ENCODE measurements at places on chromosomes 12 and 14.

- DNase-seq, result no peak
Observed at GRCh38 chr12:966724-967123, 17.2 kb upstream of the RAD52 start.

DNA sequence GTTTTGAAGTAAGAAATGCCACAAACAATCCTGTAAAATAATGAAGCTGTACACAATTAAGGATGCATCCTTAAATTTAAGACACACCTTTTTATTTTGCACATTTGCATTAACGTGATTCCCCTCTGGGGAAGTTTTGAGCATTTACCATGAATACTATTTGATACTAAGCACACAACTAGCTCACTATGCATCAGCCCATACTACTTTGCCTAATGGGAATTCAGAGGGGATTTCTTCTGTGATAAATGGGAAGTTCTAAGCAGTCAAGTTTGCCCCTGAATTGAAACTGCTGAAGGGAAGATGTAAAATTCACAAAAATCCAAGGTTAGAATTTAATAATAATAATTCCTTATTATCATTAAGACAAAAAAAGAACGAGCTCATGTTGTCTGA lies 27.4 kb downstream of the SINHCAF start:
- DNase-seq, result no peak

DNA sequence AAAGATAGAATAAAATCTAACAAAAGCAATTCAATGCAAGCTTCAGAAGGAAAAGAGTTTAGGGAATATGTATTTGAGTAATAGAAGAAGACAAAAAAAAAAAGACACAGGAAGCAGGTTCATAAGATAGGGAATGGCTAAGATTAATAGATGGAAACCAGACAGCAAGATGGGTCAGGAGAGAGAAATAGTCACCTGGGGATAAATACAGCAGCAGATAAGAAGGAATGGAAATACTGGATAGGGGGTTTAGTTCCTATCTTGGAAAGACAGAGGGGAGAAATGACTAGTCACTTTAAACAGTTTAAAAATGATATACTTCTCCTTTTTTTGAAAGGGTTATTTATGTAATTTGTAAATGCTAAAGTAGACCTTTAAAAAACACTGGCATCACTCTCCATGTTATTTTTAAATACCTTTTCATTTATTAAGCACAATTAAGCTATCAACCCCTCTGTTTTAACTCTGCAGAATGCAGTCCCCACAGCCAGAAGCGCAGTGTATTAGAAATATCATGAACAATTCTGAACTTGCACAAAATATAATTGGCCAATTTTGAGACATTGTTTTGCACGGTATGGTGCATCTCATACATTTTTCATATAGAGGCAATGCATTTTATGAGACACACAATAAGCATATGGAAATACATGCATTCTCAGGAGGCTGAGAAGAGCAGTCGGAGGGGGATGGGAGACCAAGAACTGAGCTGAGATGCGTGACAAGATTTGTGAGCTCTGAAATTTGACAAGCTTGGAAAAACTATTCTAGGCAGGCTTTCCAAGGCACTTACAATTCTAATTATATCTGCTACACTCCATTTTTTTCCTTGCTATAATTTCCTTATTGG lies 303.4 kb upstream of the PRICKLE1 start:
- no peak for DNase-seq

- DNase-seq, result peak; percentile 52
Observed at GRCh38 chr12:120439646-120440247, 1.8 kb downstream of the COX6A1 start.

DNA sequence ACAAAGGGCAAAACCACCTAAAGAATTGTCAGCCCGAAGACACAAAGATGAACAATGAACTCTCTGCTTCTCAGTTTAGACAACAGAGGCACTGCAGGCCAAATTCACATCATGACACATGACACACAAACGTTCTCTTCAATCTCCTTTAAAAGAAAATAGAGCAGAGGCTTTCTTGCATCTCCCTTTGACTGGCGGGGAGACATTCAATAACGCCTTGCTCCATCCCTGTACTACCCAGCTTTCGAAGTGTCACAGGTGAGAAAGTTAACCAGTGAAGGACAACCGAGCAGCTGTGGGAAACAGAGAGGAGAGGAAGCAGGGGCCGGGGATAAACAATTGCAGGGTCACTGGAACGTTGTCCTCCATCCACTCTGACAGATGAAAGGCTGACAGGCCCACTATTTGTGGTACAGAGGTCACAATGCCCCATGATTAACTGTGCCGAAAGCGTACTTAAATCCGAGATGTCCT lies 130.8 kb downstream of the PHLDA1 start:
- DNase-seq, result no peak

GRCh38 chr14:67487937-67488893 lies at the start of gene TMEM229B:
TSS of gene TMEM229B (minus strand) at chr14:67488721. CDS start at chr14:67473923, 14,798 bp downstream.
- DNase-seq, result peak; percentile 89

DNA sequence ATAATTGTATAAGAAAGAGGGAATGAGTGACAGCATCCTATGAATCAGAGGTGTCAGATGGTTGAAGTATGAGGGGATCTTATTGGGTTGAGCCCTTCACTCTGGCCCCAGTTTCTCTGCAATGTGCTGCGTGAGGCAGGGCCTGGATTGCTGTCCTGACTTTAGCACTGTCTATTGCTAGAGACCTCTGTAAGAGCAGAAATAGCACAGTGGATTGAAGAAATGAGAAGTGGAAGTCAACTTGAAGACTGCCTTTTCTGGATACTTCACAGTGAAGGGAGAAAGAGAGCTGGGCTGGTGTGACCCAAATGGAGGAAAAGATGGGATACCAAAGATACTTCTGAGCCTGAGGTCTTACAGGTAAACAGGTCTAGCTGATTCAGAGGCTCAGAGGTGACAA lies 5.8 kb downstream of the ASCL4 start:
- DNase-seq, result no peak

DNA sequence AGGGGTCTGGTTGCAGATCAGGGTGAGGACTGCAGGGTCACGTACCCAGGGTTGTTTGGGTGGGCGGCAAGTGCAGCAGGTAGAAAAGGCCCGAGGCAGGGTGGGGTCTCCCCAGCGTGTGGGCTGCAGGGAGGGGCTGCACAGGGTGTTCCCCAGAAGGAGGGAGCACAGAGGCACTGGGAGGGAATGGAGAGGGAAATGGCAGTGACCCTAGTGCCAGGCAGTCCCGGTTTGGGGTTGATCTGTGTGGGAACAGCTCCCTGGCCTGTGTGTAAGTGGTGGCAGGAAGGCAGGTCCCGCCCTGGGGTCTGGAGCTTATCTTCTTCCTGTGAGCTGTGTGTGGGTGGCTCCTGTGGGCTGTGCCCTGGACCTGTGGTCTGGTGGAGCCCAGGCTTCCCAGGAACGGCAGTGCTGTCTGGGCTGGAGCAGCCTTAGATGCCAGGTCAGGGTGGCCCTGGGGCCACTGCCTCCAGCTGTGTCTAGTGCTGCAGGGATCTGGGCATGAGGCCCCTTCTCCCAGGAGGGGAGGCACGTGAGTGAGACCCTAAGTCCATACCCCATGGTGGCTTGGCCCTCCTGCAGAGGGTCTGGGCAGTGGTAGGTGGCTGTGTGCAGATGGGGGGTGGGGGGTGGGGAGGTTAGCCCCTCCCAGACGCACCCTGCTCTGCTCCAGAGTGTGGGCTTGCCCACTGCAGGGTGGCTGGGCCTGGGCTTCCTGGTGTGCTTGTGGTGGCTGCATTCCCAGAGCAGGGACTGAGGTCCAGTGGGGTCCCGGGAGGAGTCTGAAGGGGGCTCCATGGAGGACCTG lies 363.5 kb downstream of the TMEM121 start:
- no peak for DNase-seq

- DNase-seq, result no peak
Observed at GRCh38 chr12:32155041-32155440, 48.4 kb downstream of the BICD1 start.

DNA sequence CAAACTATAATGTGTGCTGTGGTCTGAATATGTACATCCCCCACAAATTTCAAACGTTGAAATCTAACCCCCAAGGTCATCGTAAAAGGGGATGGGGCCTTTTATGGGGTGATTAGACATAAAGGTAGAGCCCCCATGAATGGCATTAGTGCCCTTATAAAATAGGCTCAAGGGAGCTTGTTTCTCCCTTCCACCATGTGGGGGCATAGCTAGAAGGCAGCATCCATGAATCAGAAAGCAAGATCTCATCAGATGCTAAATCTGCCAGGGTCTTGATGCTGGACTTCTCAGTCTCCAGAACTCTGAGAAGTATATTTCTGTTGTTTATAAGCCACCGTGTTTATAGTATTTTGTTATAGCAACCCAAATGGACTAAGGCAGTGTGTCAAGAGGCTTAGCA lies 33.4 kb upstream of the IGF1 start:
- no peak for DNase-seq

GRCh38 chr12:44507461-44507860 lies 368.7 kb downstream of the NELL2 start:
- DNase-seq, result no peak
